Upper lobe of left lung (tissue), 6 donors: ENCODE measurements at places on chromosomes 7 and 10.
A peak's percentile ranks its signal among the peaks of the same experiment; 100 is the strongest.

DNA sequence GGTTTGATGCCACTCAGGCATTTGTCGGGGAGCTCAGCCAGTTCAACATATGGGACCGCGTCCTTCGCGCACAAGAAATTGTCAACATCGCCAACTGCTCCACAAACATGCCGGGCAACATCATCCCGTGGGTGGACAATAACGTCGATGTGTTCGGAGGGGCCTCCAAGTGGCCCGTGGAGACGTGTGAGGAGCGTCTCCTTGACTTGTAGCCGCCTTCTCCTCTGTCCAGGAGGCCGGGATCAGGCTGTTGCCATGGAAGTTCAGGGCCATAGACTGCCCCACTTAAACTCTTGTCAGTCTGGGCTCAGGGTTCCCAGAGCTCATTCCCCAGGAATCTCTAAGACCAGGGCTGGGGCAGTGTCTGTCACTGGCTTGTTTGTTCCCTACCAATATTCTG, 11.3 kb downstream of the NPTX2 start:
- no peaks in the 10 kb centered on the region for H3K27me3 ChIP-seq
- no peaks in the 10 kb centered on the region for H3K36me3 ChIP-seq
- DNase-seq = no peak

DNA sequence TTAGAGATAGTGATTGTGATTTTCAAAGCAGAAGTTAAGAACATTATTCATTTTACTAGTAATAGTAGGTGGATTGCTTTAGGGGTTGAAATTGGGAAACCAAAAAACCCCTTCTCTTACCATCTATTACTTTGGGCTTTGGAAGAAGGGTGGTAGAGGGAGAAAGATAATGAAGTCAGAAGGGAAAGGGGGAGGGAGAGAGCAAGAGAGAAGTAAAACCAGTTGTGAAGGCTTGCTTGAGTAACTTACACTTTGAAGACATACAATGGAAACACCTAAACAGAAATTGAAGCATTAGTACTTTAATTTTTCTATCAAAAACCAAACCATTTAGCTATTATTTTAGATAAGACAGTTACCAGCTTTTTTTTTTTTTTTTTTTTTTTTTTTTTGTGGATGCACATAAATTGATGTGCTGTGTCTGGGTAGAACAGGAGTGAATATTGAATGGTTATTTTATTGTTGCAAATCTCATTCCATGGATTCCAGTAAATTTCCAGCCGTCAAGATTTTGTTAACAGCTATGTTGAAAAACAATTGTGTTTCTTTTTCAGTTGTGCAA, 5.5 kb downstream of the PRKAR2B start:
- no peak overlapping the region for H3K4me3 ChIP-seq
- peaks cover 12% of the 10 kb centered on the region for H3K4me1 ChIP-seq
- H3K27me3 ChIP-seq = no peaks in the 10 kb centered on the region
- H3K36me3 ChIP-seq = no peaks in the 10 kb centered on the region
- no peak overlapping the region for H3K27ac ChIP-seq

DNA sequence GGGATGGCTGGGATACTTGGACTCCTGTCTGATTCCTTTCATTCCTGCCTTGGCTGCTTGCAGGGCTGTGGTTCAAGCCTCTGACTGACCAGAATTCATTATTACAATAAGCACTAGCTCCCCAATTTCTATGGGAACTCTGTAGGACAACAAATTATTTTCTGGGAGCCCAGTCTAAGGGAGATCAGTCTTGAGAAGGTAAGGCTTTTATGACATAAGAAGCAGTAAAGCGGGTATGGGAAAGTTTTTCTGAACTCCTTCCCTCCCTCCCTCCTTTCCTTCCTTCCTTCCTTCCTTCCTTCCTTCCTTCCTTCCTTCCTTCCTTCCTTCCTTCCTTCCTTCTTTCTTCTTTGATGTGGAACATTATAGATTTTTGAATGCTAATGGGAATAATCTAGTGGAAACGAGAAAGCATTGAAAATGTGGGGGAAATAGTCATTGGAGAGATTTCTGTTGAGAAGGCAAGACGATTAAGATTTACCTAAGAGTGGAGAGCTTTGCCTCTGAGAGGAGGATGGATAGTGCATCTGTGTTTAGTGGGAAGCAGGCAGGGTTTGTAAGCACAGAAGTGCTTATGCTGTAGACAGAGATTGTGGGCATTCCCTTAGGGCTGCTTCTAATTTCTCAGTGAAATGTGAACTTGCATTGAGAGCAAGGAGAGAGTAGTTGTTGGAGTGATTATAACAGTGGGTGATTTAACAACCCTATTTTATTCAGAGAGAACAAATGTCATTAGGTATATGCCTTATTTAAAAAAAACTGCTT, 201.5 kb downstream of the DNAJB9 start:
- DNase-seq = no peak
- no peak overlapping the region for H3K4me3 ChIP-seq
- H3K4me1 ChIP-seq = no peaks in the 10 kb centered on the region

- H3K4me1 ChIP-seq = peaks cover 56% of the 10 kb centered on the region
- no peak for DNase-seq
- H3K27ac ChIP-seq = peak overlapping the region; percentile 41
- no peaks in the 10 kb centered on the region for H3K36me3 ChIP-seq
- peak overlapping the region; percentile 97 for H3K4me3 ChIP-seq
Measured at GRCh38 chr7:2405601-2406345, 2.4 kb downstream of the CHST12 start.

DNA sequence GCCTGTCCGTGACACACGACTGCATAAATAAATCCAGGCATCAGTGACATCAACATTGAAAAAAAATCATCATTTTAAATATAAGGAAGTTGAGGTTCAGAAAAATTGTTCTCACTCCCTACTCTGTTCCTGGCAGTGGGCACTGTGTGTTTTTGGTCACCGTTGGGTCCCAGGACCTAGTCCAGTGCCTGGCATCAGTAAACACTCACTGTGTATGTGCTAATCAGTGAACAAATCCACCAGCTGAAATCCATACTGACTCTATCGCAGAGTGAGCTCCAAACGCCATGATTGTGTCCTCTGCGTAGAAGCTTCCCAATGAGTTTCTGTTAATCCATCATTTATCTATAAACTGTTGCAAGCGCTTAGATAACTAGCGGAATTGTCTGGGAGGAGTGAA, 41.2 kb downstream of the ITIH2 start:
- H3K27ac ChIP-seq = no peak overlapping the region
- H3K4me3 ChIP-seq = no peak overlapping the region
- no peak for DNase-seq
- no peaks in the 10 kb centered on the region for H3K36me3 ChIP-seq

DNA sequence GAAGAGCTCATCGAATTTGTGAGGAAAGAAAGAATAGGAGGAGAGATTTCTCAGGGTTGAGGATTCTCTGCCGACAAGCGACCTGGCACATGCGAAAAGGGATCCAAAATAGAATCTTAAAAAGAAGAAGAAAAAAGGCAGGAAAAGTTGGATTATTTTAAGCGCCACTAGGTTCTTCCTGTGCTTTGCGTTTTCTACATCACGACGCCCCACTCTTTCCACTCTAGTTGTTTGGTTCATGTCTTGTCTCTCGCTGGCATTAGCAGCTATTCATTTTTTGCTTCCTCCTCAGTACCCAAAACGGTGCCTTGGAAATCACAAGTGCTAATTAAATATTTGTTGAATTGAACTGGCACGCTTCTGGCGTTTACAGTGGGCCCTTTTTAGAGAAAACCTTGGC, 674 bp upstream of the FRA10AC1 start:
- no peak for DNase-seq
- peak overlapping the region; percentile 84 for H3K27ac ChIP-seq
- no peaks in the 10 kb centered on the region for H3K27me3 ChIP-seq
- peaks cover 15% of the 10 kb centered on the region for H3K4me1 ChIP-seq
- H3K4me3 ChIP-seq = peak overlapping the region; percentile 59

- H3K27ac ChIP-seq = no peak overlapping the region
- no peaks in the 10 kb centered on the region for H3K27me3 ChIP-seq
- H3K4me3 ChIP-seq = no peak overlapping the region
- no peaks in the 10 kb centered on the region for H3K36me3 ChIP-seq
- no peak for DNase-seq
- H3K4me1 ChIP-seq = no peaks in the 10 kb centered on the region
Measured at GRCh38 chr10:107451047-107451446, 286.5 kb upstream of the SORCS1 start.

DNA sequence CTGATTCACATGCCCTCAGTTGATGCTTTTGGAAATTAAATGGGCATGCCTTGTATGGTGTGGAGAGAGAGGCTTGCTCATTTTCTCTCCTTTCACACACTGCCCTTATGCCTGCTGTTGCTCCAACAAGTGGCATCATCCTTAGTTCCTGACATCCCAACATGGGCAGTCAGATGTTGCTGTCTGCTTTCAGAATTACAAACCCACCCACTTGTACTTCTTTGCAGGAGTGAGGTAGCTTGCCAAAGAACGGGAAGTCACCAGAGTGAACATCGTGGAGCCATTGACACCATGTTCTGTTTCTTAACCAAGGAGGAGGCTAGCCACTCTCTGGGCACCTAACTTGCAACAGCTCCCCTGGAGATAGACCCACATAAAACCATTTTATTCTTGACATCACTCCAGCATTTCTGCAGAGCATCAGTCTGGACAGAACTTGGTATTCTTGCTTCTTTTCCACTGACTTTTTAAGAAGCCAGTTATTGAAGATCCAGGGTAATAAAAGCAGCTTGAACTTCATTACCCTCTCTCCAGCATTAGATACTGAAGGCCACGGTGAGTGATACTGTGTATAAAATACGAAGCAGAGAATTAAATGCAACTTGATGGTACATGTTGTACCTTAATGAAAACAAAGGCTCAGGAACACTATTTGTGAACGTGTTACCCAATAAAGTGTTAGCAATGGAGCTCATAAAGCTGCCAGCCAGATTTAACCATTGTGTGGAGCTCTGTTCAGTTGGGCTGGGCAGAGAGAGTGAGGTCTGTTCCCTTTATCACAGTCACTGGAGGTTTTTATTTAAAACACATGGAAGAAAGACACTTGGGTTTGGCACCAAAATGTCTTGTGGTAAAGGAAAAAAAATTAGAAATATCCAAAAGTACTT, 195.8 kb upstream of the HABP2 start:
- no peaks in the 10 kb centered on the region for H3K36me3 ChIP-seq
- DNase-seq = no peak
- H3K4me1 ChIP-seq = no peaks in the 10 kb centered on the region
- H3K27ac ChIP-seq = no peak overlapping the region
- no peak overlapping the region for H3K4me3 ChIP-seq
